ENCODE measurements at places on chromosomes 12 and 14.
A peak's percentile ranks its signal among the peaks of the same experiment; 100 is the strongest.

GRCh38 chr14:68278576-68279436 is 459.2 kb downstream of the RAD51B start:
- DNase-seq = peak; percentile 64

- DNase-seq = no peak
Observed at GRCh38 chr14:67480011-67480410, 8.5 kb downstream of the TMEM229B start.

DNA sequence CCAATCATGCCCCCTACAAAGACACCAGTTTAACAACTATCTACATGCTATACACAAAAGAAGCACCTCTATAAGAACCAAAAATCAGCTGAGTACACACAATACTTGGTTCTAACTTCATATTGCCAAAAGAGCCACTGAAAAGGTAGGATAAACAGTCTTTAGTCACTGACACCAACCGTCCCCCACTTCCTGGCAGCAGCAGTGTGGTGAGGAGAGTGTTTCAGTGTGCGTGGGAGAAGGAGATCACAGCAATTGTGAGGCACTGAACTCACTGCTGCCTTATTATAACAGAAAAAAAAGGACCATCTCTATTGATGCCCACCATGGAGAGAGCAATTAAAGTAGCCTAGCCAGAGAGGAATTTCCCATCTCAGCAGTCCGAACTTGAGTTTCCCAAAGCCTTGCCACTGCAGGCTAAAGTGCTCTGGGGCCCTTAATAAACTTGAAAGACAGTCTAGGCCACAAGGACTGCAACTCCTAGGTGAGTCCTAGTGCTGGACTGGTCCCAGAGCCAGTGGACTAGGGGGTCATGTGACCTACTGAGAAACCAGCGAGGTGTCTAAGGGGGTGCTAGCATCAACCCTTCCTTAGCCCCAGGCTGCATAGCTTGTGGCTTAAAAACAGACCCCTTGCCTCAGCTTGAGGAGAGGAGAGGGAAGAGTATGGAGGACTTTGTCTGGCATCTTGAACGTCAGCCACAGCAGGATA is 37.1 kb upstream of the LMNTD1 start:
- DNase-seq = no peak

- no peak for DNase-seq
Observed at GRCh38 chr12:30755395-30755762, 628 bp upstream of the CAPRIN2 start.

GRCh38 chr14:90093942-90094595 is 32.3 kb downstream of the KCNK13 start:
- no peak for DNase-seq

- no peak for DNase-seq
Observed at GRCh38 chr12:64779354-64779974, 20.3 kb upstream of the GNS start.

DNA sequence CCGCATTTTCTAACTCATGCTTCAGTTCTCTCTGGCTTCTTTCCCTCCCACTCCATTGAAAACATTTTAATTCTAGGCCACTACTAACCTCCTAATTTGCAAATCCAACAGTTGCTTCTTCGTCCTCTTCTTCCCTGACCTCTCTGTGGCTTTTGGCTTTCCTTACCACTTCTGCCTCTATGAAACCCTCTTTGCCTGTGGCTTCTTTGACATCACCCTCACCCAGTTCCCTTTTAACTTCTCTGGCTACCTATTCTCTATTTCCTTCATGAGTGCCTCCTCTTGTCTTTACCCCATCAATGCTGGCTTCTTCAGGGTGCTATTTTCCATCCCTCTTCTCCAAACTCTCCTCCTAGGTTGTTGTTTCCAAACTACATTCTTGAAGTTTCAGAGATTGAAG is 4.4 kb upstream of the HCFC2 start:
- no peak for DNase-seq

DNA sequence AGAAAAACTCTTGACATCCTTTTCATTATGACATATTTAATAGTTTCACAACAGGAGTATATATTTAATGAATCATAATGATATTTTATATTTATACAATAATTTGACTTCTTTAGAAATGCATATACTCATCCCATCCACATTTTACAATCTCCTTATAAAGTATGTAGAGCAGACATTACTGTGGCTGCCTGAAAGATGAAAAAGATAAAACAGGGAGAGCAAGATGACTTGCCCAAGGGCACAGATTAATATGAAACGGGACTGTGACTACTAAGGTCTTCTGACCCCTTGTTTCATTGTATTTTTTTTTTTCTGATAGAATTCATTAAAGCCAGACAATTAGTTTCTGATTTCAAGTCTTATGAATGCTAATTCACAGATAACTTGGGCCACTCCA is 293.6 kb downstream of the SOX5 start:
- no peak for DNase-seq

- peak; percentile 36 for DNase-seq
Observed at GRCh38 chr14:100911665-100912316, 8.3 kb upstream of the RTL1 start.

- DNase-seq = no peak
Observed at GRCh38 chr14:52014601-52015267, 25.4 kb downstream of the RTRAF start.

DNA sequence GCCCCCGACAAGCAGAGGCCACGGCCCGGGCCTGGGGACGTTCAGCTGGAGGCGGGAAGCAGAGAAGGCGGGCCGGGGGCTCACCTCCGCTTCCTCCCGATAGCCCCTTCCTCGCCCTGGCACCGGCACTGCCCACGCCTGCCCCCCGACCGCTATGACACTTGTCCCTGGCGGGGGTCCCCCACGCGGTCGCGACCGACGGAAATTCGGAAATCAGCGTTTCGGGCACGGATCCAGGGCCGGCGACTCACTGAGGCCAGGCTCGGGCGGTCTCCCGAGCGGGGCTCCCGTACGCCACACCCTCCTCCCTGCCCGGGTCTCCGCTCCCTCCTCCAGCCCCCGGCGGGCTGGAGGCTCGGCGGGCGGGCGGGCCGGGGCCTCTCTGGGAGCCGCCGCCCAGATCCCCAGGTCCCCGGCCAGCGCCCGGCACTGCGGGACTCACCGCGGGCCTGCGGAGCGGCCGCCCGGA is 581 bp downstream of the PITPNM2 start:
- no peak for DNase-seq

DNA sequence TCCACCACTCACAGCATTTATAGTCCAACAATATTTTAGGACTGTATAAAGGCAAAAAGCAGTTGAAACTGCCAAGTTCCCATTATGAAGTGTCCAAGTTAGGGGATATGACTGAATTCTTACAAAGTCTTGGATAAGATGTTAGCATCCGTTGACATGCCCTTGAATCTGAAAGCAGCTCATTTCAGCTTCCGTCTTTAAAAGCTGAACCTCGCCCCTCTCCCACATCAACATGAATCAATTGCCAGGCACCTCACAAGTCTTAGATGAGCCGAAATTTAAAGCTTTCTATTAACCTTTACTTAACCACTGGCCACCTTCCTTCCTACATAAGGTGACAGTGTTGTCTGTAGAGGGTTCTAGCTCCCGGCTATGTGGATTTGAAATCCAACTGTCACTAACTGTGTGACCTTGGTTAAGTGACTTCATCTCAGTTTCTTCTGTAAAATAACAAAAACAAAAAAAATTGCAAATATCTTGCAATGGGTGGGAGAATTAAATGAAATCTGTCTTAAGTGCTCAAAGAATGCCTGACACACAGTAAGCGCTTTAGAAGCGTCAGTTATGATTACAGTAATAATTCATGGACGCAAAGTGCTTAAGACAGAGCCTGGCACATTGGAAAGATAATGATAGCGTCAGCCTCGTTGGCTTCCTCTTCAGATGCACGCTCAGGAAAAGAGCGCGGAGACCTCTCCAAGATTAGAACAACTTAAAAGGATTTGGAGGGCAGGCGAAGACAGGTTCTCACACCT is 1.2 kb downstream of the PPP1CC start:
- peak; percentile 42 for DNase-seq

GRCh38 chr12:85424581-85425348 is 144.7 kb downstream of the ALX1 start:
- DNase-seq = peak; percentile 2

DNA sequence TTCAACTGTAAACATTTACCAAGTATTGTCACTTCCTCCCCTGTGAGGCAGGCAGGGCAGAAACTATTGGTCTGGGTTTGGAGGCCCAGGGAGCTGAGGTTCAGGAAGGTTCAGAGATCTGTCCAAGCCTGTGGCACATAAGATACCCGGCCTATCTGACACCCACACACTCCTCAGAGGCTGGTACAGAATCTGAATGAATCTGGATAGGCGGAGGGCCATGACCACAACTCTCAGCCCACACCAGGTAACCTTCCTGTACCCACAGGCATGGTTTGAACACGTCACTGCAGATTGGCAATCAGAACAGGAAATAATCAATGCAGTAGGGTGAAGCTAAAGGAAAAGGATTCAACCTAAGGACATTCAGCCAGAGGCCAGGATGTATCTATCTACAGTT is 92.8 kb upstream of the TMCC3 start:
- no peak for DNase-seq

DNA sequence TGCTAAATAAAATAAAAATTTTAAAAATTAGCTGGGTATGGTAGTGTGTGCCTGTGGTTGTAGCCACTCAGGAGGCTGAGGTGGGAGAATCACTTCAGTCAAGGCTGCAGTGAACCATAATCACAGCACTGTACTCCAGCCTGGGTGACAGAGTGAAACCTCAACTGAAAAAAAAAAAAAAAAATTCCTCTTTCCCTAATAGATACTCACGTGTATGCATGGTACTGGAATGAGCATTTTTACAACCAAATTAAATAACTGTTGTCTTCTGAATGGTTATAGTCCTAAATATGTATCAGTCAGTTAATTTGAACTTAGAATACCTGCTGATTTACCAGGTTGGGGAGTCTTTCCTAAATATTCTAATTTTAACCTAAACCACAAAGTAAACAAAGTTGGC is 98.3 kb upstream of the ATF1 start:
- DNase-seq = no peak

GRCh38 chr12:6582196-6582595 is 14.1 kb upstream of the NOP2 start:
- no peak for DNase-seq

GRCh38 chr12:131608740-131609690 is 101.9 kb upstream of the SFSWAP start:
- peak; percentile 7 for DNase-seq

DNA sequence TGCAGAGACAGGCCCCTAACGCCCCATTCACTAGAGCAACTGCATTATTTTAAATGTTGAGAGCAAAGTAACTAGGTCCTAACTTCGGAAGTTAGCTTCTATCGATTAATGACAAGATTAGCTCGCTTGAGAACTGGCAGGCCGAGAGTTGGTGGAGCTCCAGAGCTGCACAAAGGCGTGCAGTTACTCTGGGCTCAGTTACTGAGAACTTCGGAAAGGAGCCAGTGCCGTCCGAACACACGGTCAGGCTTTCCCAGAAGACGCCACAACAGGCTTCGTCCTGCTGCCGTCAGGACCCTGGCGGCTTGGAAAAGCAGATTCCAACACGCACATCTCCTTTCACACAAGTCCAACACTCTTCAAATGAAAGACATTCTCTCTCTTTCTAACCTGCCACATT is 45.4 kb upstream of the TESC start:
- DNase-seq = no peak

- DNase-seq = no peak
Observed at GRCh38 chr12:42585154-42585840, 4.2 kb downstream of the PRICKLE1 start.

- peak; percentile 46 for DNase-seq
Observed at GRCh38 chr14:52949711-52950409, 990 bp downstream of the FERMT2 start.

GRCh38 chr12:117363056-117363662 is 1.7 kb upstream of the NOS1 start:
- no peak for DNase-seq

DNA sequence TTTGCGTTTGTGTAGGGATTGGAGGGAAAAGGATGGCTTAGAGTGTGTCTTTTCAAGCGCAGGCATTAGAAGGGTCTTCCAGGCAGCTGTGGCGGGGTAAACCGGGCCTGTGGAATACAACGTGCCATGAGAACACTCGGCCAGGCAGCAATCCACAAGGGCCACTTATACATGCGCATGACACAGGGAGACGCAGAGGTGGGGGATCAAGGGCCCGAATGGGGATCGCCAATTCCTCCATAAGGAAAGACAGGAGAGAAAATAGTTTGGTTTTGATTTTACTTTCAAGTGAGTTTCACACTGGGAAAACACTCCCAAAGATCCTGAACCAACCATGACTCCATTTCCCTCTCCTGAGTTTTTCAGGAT is 71.6 kb downstream of the SPRING1 start:
- no peak for DNase-seq

DNA sequence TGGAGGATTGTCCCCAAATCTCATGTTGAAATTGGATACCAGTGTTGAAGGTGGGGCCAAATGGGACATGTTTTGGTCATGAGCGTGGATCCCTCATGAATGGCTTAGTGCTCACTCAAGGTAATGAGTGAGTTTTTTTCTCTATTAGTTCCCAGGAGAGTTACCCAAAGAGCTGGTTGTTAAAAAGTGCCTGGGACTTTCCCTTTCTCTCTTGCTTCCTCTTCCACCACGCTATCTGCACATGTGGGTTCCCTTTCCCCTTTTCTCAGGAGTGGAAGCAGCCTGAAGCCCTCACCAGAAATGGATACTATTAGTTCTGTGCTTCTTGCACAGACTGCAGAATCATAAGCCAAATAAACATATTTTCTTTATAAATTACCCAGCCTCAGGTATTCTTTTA is 465.4 kb downstream of the FSCB start:
- DNase-seq = no peak

DNA sequence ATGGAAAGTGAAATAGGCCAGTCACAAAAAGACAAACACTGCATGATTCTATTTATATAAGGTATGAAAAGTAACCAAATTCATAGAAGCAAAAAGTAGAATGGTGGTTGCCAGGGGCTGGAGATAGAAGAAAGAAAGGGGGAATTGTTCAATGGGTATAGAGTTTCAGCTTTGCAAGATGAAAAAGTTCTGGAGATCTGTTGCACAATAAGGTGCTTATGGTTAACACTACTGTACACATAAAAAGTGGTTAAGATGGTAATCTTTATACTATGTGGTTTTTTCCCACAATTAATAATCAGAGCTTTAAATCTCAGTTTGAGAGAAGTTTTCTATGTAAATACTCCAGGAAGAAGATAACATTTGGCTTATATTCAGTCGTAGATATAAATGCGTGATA is 73.4 kb downstream of the SLC38A4 start:
- peak; percentile 26 for DNase-seq

GRCh38 chr12:56282579-56282978 is 15.8 kb downstream of the COQ10A start:
- DNase-seq = no peak

- no peak for DNase-seq
Observed at GRCh38 chr12:30361145-30361544, 334.5 kb downstream of the IPO8 start.

DNA sequence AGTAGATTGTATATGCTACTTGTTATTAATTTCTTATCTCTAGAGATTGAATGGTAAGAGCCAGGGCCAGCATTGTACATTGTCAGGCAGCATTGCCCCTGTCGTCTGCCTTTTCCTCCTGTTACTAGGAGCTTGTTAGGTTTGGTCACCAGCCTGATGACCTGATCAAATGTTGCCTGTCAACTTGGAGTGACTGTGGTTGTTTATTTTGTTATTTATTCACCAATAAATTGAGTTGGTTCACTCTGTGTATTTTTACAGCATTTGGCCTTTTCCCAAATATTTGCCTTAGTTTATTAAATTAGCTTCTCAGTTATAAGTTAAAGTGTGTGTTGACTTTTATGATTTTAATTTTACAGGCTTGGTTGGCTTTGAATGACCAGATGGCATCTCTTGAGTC is 88.4 kb downstream of the PRKCH start:
- no peak for DNase-seq

- DNase-seq = no peak
Observed at GRCh38 chr14:34766060-34766459, 51.7 kb upstream of the CFL2 start.

- no peak for DNase-seq
Observed at GRCh38 chr12:81330480-81330879, 252.6 kb downstream of the ACSS3 start.
